Fibroblast of the aortic adventitia (primary cell): ENCODE measurements at places on chromosomes 7 and 10. TPM values are rescaled to one million over a fixed set of nuclear protein-coding genes. Genes with fewer than 3 reads are reported as not detected.

Gene TMEM26
- 5.7 and 20.5 TPM in 2 replicates for total RNA-seq

- no peak for DNase-seq
Observed at GRCh38 chr7:74332373-74333176, 43.4 kb downstream of the CLIP2 start.

DNA sequence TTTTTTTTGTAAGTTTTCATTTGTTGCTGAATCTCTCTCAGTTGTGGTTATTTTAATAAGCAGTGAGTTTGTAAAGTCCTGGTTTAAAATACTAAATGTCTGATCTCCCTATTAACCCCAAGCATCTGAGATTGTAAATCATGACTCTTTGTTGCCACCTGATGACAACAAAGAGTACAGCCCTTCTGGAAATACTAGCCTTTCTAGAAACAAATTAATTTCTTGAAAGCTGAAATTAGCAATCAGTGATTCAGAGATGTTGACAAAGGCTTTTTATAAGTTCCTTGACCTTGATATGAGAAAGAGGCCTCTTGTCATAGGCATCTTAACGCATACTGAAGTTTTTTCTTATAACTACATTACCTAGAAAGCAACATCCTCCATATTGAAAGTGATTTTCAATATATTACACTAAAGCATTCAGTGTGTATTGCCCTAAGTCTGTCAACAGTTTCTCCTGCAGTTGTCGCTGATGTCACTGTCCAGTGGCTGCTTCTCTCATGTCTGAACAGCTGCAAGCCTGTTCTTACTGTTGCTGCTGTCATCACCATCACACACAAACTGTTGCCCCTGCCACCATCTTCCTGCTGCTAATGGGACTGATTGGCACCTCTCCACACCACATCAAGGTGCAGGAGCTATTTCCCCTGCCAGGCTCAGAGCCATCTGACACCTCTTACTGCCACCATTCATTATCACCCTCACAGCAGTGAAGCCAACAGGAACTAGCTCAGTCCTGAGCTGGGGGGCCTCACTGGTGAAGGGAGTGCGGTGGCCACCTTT is 95.1 kb upstream of the LRGUK start:
- DNase-seq: no peak

DNA sequence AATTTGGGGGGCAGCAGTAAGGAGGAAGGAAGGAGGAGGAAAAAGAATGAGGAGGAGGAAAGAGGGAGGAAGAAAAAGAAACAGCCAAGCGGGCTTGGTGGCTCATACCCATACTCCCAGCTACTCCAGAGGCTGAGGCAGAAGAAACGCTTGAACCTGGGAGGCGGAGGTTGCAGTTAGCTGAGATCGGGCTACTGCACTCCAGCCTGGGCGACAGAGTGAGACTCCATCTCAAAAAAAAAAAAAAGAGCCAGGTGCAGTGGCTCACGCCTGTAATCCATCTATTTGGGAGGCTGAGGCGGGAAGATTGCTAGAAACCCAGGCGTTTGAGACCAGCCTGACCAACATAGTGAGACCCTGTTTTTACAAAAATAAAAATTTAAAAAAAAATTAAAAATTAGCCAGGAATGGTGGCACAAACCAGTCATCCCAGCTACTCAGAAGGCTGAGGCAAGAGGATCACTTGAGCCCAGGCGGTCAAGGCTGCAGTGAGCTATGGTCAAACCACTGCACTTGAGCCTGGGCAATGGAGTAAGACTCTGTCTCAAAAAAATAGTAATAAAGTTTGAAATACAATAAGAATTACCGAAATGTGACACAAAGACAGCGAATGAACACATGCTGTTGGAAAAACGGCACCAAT is 14.1 kb upstream of the CRCP start:
- no peak for DNase-seq
